ENCODE measurements at places on chromosomes 1 and 21.
A peak's percentile ranks its signal among the peaks of the same experiment; 100 is the strongest.

GRCh38 chr21:29217818-29218291 lies 80.9 kb upstream of the BACH1 start:
- no peak for DNase-seq

GRCh38 chr1:168509875-168510791 lies 33.7 kb downstream of the XCL2 start:
- no peak for DNase-seq

DNA sequence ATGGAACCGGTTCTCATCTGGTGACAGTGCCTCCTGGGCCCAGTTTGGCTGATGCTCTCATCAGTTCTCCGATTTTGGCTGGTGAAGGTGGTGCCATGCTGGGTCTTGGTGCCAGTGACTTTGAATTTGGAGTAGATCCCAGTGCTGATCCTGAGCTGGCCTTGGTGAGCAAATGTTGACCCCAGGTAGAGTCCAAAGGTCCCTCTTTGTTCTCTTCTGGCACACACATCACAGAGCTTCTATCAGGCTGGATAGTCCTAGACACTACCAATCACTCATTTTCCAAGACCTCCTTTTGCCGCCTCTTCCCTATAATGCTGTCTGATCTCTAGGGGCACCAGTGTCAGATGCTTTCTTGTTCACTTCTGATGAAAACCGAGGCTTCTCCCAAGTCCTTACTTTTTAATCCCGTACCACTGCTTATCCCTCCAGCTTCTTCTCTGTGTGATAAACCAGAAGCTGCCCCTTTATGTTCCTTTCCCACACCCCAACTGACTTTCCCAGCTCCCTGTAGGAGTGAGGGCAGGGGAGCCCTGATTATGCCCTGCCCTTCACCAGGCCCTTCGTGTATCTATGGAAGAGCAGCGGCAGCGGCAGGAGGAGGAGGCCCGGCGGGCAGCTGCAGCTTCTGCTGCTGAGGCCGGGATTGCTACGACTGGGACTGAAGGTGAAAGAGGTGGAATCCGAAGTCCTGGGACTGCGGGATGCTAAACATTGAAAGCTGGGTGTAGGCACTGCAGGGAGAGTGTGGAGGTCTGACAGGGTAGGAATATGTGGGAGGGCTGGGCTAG lies 11.1 kb downstream of the PSMD4 start:
- DNase-seq = no peak

DNA sequence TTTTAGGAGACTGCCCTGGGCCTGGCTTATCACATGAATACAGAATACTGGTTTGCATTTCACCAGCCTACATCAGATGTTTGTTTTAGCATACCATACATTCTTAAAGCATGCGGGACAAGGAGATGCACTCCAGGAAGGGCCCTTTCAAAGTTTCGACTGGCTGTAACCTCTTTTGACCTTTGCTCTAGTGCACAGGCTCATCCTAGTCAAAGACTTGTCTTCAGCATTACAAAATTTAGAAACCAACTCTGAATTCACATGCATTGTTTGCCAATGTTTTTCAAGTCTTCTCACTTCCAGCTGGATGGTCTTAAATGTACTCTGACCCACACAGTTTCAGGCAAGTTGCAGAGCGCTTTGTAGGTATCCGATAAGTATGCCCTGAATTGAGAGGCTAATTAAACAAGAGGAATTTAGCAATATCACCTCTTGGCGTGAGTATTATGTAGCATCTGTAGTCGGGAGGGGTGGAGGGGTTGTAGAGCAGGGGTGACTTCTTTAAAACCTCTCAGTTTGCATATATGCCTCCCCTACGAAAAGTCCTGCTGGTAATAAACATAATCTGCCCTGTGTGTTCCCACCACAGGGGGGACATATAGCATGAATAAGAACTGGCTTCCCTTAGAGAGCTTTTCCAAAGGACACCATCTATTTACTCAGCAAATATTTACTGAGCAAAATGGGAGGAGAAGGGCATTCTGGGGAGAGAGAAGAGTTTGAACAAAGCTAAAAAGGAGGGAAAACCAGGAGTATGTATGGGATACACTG lies 24.4 kb upstream of the AHCYL1 start:
- peak; percentile 5 for DNase-seq

DNA sequence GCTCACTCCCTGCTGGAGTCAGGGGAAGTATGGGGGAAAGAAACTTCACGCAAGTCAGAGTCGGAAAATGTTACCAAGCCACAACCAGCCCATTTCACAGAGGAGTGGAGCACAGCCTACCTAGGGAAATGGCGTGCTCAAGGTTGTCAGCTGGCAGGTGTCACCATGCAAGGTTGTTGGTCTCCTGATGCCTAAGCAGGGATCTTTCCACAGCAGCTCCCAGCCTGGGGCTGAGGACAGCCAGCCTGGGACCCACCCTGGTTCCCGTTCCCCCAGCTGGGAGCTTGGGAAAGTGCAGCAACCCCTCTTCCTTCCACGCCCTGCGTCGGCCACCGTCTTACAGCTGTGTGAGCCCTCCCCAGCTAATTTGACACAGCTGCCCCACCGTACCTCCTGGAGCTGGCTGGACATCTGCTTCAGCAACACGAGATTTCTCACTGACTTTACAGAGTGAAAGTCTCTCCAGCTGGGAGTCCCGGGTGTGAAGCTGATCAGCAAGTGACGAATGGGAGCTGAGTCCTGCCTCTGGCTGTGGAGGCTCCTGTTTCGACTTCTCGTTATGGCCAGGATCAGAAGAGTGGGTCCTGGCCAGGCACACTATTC lies 224.6 kb upstream of the RAB4A start:
- no peak for DNase-seq

DNA sequence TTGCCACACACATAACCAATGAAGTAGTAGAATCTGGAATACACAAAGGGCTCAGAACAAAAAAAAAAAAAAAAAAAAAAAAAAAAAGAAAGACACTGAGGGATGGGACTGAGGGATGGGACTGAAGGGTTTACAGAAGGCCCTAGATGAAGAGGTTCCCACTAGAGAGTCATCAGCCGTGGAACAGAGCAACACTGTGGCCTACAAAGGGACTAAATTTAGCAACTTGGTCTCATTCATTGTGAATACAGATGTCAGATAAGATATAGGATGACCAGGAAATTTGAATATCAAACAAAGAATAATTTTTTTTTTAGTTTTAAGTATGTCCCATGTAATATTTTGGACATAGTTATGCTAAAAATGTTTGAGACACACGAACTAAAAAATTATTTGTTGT lies 62.1 kb downstream of the GLUL start:
- peak; percentile 28 for DNase-seq

- no peak for DNase-seq
Measured at GRCh38 chr1:9066945-9067807, 2.3 kb downstream of the SLC2A5 start.

- no peak for DNase-seq
Measured at GRCh38 chr1:109620401-109620791, 759 bp downstream of the AMPD2 start.

GRCh38 chr1:10940838-10941237 lies 71.6 kb upstream of the TARDBP start:
- no peak for DNase-seq

Measured in NCI-H187 (cell line).